ENCODE measurements at places on chromosomes 16 and 17.

GRCh38 chr16:1963806-1964505 lies 670 bp downstream of the RPS2 start:
- no peak for DNase-seq

GRCh38 chr17:81334391-81334901 lies 39.3 kb upstream of the SLC38A10 start:
- no peak for DNase-seq

GRCh38 chr16:78705694-78706093 lies 606.2 kb downstream of the WWOX start:
- DNase-seq, result no peak

GRCh38 chr17:78001612-78002011 lies 43.1 kb downstream of the TNRC6C start:
- DNase-seq, result no peak

GRCh38 chr17:49477709-49478108 lies 17.4 kb upstream of the NGFR start:
- no peak for DNase-seq

- no peak for DNase-seq
Observed at GRCh38 chr16:70788668-70789594, 12.0 kb downstream of the VAC14 start.

- no peak for DNase-seq
Observed at GRCh38 chr16:88499292-88499691, 46.2 kb downstream of the ZFPM1 start.

GRCh38 chr16:67278773-67279295 lies 498 bp upstream of the PLEKHG4 start:
- DNase-seq, result no peak

GRCh38 chr17:67821871-67822367 lies 3.4 kb upstream of the BPTF start:
- no peak for DNase-seq

- no peak for DNase-seq
Observed at GRCh38 chr17:31674717-31675349, 184.2 kb downstream of the COPRS start.

DNA sequence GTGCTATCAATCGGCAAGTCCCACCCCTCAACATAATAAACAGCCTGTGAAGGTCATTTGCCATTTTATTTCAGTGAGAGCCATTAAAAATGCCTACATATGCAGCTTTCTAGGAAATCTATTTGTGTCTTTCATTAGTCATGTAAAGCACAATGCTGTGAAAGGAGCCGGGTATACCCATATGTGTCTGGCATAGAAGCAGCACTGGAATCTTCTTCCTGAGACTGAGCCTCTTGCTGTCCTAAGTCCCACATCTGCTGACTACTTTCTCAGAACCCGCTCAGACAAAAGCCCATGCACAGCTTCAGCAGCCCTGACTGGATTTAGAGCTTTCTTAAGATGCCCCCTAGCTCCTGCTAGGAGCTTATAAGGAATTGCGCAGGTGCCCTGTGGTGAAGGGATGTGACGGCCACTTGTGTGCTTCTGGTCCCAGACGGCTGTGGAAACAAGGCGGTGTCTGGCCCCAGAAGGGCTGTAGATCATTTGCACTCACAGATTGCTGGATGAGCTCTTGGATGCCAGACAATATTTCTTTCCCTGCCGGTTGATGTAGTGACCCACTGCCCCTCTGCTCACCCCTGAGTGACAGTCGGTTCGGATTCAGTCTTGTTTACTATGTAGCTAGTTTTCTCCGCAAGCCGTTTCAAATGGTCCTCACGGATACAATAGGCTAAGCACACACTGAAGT lies 172.2 kb downstream of the ANKFN1 start:
- DNase-seq, result no peak

DNA sequence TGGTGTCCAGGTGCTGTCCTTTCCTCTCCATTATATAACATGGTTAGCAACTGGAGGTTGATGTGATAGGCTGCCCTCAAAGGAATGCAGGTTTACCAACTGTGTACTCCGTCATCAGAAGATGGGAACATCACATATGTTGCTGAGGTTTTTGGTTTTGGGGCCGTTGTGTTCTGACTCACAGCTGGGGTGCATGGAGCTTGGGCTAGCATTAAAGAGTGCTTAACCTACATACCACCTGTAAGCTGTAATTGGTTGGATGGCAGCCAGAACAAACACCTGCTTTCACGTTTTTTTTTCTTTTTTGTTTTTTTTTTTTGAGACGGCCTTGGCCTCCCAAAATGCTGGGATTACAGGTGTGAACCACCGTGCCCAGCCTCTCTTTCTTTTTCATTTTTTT lies 20.9 kb downstream of the TMEM11 start:
- DNase-seq, result no peak

- DNase-seq, result no peak
Observed at GRCh38 chr17:39632153-39632941, 4.6 kb upstream of the STARD3 start.

DNA sequence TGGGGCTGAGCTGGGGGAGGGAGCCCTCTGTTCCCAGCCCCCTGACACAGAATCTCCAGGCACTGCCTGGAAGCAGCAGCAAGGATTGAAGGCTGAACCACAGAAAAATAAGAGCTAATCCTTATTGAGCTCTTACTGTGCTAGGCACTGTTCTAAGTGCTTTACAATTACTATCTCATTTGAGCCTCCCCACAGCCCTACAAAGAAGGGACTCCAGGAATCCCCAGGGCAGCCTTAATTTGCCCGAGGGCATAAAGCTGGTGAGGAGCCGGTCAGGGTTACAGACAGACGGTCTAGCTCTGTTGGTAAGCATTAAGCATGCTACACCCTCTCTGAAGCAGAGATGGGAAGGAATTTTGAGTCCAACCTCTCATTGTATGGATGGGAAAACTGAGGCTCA lies 7.0 kb downstream of the SAMD14 start:
- no peak for DNase-seq

- no peak for DNase-seq
Observed at GRCh38 chr17:75809631-75810111, 25.1 kb downstream of the UNK start.

- no peak for DNase-seq
Observed at GRCh38 chr17:78343187-78343542, 16.7 kb downstream of the SOCS3 start.
